ENCODE measurements at places on chromosomes 3 and 15.

DNA sequence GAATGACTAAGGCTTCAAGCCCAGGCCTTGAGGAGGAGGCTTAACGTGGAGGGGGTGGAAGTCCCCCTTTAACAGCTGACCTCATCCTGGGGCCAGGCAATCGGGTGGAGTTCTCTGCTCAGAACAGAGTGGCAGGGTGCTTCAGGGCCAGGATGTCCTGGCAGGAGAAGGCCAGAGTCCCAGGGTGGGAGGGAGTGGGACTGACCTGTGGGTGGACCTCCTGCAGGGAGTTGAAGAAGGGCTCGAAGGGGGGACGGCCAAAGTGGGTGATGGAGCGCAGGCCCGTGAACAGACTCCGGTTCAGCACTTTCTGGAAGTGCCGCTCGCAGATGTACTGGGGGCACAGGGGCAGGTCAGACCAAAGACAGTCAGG is 19.6 kb downstream of the DUOX2 start:
- DNase-seq = no peak

DNA sequence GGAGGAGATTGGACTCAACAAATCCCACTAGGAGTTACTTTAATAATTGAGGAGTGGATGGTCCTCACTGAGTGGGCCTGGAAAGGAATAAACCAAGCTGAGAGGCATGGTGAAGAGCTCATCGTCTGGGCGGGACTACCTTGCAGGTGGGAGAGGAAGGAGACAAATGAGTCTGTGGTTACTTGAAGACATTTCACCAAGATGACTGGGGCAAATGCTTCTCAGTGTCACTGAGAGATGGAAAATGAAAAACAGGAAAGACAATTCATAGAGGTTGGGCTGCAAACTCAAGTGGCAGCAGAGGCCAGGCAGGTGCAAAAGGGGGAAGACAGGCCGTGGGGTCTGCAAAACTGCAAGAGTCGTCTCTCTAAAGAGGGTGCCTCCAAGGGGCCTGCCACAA is 1.5 kb upstream of the ARHGAP31 start:
- no peak for DNase-seq

GRCh38 chr3:183312433-183312832 is 59.4 kb downstream of the B3GNT5 start:
- DNase-seq = no peak

GRCh38 chr15:41079717-41080116 is 36.4 kb downstream of the INO80 start:
- no peak for DNase-seq

- no peak for DNase-seq
Observed at GRCh38 chr3:105618556-105618955, 250.3 kb downstream of the CBLB start.

Data from EH (cell line).